Fibroblast of villous mesenchyme (primary cell): ENCODE measurements at places on chromosomes 6 and 20.

- DNase-seq: no peak
Measured at GRCh38 chr6:14903176-14904038, 342.5 kb upstream of the JARID2 start.

DNA sequence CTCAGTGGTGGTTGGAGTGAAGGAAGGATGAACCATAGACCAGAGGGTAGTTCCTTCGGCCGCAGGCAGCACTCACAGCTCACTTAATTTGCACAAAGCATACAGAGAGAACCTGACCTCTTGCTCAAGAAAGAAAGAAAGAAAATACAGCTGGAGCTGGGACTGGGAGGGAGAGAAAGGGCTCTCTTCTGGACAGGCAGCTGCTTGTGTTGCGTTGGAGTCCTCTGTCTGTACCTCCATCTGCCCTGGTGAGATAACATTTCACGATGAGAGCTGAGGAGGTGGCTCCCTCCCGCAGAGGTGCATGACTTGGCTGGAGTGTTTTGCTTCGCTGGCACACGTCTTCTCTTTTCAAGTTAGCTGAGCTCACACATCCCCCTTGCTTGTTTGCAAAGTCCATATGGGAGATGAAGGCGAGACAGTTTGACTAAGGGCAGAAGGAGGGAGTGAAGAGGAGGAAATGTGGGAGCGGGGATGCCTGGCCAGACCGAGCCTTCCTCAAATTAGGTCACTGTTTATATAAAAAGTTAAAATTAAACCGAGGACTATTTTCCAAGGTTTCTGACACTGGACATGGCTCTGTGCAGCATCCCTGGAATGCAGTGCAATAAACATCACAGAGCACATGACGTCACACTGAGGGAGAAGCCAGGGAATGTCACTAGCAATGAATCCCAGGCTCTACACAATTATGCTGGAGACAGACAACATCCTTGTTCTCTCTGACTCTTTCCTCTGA is 359.4 kb downstream of the CD83 start:
- peak; percentile 94 for DNase-seq

GRCh38 chr20:23145281-23145700 is 59.2 kb upstream of the CD93 start:
- peak; percentile 54 for DNase-seq

DNA sequence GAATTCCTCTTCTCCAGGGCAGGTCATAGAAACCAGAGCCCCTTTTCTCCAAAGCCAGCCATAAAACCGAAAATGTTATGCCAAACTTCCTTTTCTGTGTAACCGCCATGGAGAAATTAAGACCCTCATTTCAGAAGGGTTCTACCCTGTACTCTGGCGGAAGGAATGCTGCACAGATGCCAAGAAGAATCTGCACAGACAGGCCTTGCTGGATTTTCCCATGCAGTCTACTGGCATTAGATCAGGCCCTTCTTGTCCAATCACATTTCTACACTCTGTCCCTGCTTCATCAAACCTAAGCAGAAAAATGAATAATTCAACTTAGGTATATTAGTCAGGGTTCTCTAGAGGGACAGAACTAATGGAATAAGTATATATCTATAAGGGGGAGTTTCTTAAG is 43.2 kb upstream of the MC3R start:
- DNase-seq: no peak

- no peak for DNase-seq
Measured at GRCh38 chr20:47262365-47263013, 94.0 kb downstream of the ZMYND8 start.

- no peak for DNase-seq
Measured at GRCh38 chr6:27834879-27835549, 77.2 kb downstream of the OR2B2 start.

- no peak for DNase-seq
Measured at GRCh38 chr6:146429831-146430230, 113.8 kb upstream of the RAB32 start.

- peak; percentile 60 for DNase-seq
Measured at GRCh38 chr6:154276810-154277628, 79.6 kb downstream of the IPCEF1 start.

DNA sequence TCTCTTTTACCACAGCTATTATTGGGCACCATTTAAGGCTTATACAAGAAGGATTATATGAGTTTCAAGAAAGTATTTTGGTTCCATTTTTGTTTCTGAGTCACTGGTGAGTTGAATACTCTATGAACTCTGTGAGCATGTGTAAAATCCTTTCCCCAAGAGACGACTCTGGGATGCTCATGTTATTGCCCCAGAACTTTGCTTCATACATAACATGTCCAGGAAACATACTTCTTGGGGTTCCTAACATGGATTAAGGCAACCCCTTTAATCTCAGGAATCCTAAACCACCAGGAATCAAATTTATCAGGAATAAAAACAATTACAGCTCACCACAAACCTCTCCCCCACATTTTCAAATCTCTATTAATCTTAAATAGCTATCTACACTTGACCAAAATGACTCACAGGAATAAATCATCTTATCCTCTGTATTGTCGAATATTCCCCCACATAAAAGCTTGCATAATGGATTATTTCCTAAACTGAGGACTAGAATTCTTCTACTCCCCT is 117.5 kb upstream of the COL21A1 start:
- peak; percentile 64 for DNase-seq

DNA sequence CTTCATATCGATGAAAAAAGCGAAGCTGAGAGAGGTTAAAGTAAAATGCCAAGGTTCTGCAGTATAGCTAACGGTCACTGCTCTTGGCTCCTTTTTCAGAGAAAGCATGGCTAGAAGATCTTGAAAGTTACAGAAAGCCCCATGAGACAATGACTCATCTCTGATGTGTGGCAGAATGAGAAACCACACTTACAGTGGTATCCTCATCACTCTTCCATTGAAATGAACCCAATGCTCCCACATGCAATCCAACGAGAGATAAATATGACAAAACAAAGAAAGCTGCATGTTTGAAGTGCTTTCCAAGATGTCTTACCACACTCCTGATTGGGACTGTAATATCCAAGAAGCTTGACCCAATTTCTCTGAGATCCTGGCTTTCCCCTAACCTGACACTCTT is 694.9 kb downstream of the PRKN start:
- no peak for DNase-seq
